ENCODE measurements at places on chromosomes 13 and 19.

- DNase-seq = no peak
Measured at GRCh38 chr13:36530050-36530789, 97.9 kb downstream of the CCNA1 start.

GRCh38 chr13:90542959-90543505 is 804.5 kb upstream of the MIR17HG start:
- DNase-seq = no peak

- DNase-seq = peak; percentile 25
Measured at GRCh38 chr13:52104624-52105023, 24.2 kb downstream of the NEK5 start.

GRCh38 chr13:77853703-77854102 is 64.9 kb downstream of the EDNRB start:
- no peak for DNase-seq

GRCh38 chr13:41587490-41587889 is 130.1 kb downstream of the RGCC start:
- DNase-seq = no peak

DNA sequence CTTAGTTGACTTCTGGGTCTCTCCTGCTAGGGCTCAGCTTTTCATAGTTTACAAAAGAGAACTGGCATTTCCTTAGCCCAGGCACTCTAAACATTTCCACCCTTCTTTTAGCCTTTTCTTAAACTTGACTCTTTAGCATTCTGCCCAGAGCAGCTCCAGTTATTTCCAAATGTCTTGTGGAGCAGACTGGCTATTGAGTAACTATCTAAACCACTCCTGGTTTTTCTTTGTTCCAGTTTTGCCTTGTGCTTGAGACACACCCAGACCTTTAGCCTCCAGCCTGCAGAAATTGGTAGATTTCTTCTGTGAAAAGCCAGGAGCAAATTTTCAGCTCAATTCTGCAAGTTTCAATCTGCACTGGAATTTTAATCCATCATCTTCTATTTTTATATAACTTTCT is 1813.1 kb downstream of the OLFM4 start:
- DNase-seq = no peak

DNA sequence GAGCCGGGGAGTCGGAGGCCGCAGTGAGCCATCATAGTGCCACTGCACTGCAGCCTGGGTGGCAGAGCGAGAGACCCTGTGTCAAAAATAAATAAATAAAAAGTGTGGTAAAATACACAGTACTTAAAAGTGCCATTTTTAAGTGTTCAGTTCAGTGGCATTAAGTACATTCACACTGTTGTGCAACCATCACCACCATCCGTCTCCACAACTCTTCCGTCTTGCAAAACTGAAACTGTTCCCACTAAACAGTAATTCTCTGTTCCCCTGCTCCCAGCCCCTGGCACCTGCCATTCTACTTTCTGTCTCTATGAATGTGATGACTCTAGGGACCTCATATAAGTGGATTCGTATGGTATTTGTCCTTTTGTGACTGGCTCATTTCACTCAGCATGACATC is 13.3 kb downstream of the SLC25A42 start:
- no peak for DNase-seq

GRCh38 chr19:5050067-5050656 is 81.2 kb downstream of the KDM4B start:
- DNase-seq = no peak

DNA sequence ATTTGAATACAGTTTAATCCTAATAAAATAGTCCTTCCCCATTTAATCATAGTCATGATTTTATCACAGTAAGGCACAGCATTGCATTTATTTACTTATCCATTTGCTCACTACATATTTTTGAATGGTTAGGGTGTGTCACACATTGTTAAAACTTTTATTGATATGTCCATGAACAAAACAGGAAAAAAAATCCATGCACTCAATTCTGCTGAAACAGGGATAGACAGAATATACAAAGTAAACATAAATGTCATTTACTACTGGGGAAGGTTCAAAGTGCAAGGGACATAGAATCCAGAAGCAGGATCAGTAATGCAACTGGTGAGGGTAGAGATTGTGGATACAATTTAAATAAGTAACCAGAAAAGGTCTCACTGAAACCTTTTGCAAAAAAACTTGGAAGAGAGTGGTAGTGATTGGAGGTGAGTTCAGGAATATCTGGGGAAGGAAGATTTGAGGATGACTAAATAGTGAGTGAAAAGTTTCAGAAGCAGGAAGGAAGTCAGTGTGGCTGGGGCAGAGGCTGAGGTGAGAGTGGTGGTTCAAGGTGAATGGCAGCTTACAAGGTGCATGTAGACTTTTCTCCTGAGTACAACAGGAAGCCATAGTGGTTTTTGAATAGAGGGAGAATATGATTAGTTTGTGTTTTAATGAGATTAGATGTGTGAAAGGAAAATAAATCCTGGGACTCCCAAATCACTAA is 387.2 kb upstream of the ATXN8OS start:
- DNase-seq = no peak

GRCh38 chr19:29088761-29089160 is 124.2 kb downstream of the UQCRFS1 start:
- no peak for DNase-seq

DNA sequence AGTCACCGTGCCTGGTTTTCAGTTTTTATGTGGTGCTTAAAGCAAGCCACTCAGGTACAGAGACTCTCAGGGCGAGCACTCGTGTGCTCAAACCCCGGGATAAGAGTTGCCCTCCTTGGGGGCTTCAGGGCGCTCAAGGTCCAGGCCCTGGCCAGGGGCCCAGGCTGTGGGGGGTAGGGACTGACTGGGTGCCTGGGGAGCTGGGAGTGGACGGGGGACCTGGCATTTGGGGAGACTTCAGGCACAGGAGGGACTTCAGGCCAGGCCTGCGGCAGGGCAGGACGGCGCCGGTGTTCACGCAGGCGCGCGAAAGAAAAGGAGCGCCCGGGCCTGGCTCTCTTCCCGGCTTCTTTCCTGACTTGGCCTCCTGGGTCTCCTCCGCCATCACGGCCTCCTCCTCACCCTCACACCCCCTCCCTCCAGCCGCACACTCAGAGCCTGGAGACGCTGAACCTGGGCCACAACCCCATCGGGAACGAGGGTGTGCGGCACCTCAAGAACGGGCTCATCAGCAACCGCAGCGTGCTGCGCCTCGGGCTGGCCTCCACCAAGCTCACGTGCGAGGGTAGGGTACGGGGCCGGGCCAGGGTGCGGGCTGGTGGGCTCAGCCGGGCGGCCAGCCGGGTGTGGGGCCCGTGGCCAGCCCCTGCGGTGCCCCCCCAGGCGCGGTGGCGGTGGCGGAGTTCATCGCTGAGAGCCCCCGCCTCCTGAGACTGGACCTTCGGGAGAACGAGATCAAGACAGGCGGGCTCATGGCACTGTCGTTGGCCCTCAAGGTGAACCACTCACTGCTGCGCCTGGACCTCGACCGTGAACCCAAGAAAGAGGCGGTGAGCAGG is 16.1 kb downstream of the NKPD1 start:
- DNase-seq = no peak

- no peak for DNase-seq
Measured at GRCh38 chr19:13024951-13025697, 29.8 kb downstream of the NFIX start.

GRCh38 chr13:78609464-78610205 is 6.3 kb upstream of the POU4F1 start:
- no peak for DNase-seq

DNA sequence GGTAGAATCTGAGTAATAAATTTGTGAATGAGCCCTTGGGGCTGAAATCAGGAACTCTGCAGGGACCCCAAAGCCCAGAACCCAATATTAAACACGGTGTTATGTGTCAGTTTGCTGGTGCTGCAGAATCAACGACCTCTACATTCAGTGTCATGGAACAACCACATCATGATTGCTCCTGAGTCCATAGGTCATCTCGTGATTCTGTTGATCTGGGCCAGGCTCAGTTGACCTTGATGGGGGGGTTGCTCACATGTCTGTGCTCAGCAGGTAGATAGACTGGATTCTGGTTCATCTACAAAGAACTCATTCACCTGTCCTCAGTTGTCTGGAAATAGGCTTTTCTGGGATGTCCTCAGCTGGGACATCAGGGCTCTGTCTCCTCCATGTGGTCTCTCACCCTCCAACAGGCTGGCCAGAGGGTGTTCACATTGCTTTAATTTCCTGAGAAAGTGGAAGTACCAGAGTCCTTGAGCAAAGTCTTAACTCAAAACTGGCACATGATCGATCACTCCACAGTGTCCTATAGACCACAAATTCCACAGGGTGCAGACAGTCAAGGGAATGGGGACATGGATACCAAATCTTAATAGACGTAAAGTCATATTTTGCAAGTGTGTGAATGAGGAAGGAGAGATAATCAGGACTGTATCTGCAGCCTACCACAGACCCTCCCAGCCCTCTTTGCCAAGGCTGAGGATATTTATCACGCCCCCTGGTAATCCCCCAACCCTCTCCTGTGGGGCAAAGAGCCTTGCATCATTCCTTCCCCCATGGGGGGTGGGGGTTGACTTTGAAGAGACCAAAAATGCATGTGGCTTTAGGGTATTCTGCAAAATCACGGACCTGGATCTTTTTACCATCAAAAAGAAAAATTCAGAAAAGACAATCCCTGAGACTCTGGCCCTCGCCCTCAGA is 39.3 kb upstream of the IGFL1 start:
- DNase-seq = no peak

DNA sequence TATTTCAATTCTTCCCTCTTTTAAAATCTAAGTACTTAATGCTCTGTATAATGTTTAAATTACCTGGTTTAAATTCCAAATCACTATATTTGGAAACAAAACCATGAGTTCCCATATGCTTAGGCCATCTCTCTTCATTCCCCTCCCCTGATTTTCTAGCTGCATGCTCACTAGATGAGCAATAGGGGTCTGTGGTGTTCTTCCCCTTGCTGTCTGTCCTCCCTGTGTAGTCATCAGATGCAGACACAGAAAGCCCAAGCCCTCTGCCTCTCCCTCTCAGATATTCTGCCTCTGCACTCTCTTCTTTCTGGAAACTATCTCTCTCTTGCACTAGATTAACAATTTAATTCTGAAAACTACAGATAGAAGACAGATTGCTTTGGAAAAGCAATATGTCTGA is 1730.2 kb downstream of the OLFM4 start:
- no peak for DNase-seq

DNA sequence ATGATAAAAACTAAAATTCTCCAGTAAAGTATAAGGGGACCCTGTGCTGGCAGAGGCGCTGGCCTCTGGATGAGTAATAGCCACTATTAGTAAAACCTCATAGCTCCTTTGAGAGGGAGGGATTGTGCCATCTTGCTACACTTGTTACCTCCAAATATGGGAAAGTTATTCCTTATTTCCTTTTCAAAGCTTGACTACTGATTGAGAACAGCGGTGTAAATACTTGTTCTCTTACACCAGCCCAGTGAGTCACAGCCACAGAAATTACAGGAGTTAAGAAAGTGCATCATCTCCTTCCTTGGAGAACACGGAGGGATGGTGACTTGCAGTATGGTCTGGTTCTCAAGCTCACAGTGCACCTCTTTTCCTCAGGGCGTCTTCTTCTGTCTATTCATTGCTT is 379.0 kb downstream of the EFNB2 start:
- peak; percentile 96 for DNase-seq

DNA sequence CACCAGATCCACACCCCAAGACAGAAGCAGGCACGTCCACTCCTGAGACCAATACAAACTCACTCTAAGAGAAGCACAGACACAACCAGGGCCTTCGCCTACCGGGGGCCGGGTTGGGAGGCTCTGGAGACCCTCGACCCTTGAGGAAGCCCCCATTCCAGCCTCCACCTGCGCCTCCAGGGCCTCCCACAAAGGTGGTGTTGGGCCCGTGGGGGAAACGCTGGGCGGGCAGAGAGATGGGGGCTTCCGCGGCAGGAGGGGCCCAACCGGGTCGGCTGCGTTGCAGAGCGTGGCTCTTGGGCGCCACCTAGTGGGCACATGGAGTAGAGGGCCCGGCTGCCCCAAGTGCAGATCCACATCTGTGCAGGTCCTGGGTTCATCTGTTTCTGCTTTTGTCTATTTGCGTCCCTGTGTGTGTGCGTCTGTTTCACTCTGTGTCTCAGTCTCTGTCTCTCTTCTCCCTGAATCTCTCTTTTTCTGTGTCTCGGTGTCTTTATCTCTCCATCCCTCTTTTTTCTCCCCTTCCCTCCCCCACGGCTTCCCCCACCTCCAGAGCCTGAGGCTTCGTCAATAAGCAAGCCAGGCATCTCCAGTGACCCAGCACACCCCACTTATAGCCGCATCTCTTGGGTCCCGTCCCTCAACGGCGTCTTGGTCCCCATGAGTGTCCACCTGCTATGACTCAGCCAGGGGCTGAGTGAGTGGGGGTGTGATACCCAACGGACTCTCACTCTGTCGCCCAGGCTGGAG is 10.5 kb upstream of the TINCR start:
- DNase-seq = peak; percentile 47

All from fibroblast of villous mesenchyme (primary cell).